ENCODE measurements at places on chromosomes 4 and X.

DNA sequence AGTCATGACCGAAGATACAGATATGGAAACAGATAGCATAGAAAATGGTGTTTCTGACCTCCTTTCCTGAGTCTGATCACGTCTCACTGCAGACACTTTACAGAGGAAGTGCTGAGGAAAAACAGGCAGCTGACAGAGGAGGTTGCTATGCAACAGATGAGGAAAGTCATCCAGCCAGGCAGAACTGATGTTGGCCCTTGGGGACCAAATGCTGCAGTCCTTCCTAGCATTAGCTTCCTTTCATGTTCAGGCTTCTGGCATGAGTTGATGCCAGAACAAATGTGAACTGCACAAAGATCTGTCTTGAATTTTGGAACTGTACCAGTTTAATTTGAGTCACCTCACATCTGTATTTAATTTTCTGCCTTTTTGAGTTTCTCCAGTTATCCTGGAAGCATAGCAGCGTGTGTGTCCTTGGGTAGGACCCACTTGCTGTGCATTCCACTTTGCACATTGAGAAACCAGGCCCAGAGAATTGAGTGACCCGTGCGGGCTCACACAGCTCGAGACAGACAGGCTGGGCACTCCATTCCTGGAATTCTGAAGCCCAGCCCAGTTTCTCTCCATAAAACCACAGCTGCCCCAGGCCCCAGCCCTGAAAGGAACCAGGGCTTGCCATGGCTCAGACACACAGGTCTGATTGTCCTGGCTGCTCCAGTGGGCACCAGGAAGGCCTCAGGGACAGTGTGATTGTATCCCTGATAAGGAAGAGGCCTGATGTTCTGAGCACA, 1.4 kb upstream of the MAGED1 start:
- no peak for DNase-seq

DNA sequence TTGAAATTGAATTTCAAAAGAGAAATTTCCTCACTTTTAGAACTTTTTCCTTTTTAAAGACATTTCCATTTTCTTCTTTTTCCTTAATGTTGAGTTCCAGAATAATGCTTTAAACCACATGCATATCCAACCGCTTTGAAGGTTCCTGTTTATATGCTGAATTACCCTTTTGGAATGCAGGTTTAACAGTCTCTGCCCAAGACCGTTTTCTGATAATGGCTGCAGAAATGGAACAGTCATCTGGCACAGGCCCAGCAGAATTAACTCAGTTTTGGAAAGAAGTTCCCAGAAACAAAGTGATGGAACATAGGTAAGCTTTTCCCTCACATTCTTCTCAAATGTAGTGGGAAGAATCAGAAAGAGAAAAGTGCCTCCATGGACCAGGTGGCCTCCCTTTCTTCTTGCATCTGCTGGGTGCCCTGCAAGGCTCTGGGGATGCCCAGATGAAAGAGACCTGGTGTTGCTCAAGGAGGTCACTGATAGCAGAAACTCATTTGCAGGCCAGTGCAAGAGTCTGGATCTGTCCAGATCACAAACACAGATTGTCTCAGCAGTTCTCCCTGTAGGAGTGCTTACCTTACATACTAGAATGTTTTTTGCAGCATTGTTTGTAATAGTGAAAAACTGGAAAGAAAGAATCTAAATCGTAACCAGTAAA, 42.9 kb downstream of the MOSPD2 start:
- DNase-seq: no peak

DNA sequence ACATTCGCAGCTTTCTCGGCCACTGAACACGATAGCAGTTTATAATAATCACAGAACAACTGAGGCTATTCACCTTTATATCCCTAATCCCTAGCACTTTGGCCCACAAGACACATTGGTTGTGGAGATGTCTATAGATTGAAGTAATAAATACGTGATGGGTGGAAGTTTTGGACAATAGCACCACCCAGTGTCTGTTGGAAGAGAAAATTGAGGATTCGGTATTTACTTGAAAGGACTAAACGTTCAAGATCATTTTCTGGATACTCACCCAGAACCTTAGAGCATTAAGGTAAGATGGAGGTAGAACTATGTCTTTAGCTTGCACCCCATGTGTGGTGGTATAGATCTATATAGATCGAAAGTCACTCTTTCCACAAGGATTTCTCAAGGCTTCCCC, 787 bp upstream of the TMSB15A start:
- DNase-seq: no peak

DNA sequence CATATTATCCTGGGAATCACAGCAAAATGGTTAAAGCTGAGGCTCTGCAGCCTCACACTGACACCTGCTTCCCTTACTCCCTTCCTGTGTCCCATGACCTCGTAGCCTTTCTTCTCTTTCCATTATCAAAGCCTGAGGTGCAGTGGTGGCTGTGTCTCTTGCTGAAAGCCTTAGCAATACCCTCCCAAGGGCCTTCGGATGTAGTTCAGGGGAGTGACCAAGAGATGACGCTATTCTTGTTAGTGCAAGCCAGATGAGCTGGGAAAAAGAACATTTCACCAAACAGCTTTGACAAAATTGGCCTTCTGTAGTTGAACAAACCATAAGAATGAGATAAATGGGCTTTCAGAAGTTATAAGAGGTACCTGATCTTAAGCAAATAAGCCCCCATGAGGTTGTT, 31.6 kb downstream of the SMIM10L2A start:
- no peak for DNase-seq

DNA sequence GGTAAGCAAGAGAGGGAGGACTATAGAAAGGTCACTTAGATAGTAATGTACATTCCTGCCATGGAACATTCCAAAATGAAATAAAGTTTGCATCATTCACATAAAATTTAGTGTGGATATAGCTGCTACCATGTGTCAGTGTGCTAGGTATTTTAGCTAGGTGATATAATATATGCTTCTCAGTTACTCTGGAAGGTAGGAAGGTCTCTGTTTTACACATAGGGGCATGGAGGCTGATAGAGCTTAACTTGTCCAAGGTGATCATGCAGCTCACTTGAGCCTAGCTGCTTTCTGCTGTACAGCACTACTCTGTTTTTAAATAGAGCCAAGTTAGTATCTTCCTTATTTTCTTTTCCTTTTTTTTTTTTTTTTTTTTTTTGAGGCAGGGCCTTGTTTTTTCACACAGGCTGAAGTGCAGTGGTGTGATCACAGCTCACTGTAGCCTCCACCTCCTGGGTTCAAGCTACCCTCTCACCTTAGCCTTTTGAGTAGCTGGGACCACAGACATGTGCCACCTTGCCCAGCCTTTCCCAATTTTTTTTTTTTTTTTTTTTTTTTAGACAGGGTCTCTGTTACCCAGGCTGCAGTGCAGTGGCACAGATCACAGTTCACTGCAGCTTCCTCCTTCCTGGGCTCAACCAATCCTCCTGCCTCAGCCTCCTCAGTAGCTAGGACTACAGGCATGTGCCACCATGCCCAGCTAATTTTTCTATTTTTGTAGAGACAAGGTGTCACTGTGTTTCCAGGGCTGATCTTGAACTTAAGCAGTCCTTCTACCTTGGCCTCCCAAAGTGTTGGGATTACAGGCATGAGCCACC, 10.4 kb downstream of the AFF1 start:
- DNase-seq: no peak

DNA sequence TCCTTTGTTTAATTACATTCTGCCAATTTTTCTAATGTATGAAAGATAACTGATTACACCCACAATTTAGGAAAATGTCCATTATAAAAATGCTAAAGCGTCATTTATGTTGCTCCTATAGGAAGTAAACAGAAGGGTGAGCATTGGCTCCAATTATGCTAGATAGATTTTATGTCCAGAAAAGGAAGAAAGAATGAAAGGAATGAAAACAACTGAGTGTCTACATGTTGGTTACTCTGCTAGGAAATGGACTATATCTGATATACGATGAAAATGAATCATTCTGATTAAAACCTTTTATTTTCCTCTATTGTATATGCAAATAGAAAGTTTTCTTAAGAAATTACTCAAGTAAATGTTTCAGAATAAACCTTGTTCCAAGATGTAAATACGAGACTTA, 1.6 kb downstream of the ENAM start:
- DNase-seq: no peak

- no peak for DNase-seq
These were observed 233.3 kb upstream of the EDNRA start for GRCh38 chr4:147247579-147247978.

- DNase-seq: no peak
These were observed 419.9 kb downstream of the SPRY1 start for GRCh38 chr4:123816462-123816861.

- DNase-seq: no peak
These were observed 165.4 kb upstream of the C1QTNF7 start for GRCh38 chr4:15262396-15262795.

DNA sequence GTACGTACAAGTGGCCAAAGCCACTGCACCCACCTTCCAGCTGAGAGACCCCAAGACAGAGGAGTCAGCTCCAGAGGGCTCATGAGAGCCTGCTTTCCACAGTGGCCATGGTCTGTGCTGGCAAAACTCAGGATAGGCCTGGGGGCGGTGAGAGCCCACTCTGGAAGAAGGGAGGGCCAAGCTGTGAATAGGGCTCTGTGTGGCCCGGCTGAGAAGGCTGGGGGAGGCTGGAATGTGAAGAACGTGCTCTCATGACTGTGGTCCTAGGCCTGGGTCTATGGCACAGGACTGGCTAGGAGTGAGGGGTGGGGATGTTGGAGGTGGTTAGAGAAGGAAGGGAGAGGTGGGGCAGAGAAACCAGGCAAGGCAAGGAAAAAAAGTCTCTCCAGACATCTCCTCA, 13.3 kb downstream of the STARD8 start:
- DNase-seq: no peak

GRCh38 chr4:137703195-137703594, 170.9 kb upstream of the PCDH18 start:
- DNase-seq: no peak

- DNase-seq: no peak
These were observed 1.8 kb downstream of the FRMPD4 start for GRCh38 chrX:12139934-12140611.

- DNase-seq: no peak
These were observed 202.1 kb downstream of the PTTG2 start for GRCh38 chr4:38162240-38162784.

GRCh38 chrX:13076176-13076961, 31.9 kb upstream of the FAM9C start:
- no peak for DNase-seq

DNA sequence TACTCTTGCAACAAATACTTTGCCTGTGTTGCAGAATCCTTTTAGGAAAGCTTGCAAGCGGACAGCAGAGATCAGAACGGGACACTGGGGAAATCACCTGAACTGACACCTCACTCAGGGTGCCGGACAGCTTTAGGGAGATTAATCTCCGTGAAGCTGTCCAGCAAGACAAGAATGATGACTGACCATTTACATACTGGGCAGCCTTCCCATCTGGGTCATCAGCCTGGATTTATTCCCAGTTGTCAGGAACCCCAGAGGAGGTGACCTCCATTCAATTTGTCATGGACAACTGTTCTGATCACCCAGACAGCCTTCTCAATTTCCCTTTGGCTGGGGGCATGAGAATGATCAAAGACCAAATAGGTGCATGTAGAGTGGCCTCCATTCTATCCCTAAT, 93.0 kb upstream of the EGFL6 start:
- no peak for DNase-seq

- DNase-seq: peak; percentile 3
These were observed 1.1 kb downstream of the KLHL15 start for GRCh38 chrX:24025741-24026403.

DNA sequence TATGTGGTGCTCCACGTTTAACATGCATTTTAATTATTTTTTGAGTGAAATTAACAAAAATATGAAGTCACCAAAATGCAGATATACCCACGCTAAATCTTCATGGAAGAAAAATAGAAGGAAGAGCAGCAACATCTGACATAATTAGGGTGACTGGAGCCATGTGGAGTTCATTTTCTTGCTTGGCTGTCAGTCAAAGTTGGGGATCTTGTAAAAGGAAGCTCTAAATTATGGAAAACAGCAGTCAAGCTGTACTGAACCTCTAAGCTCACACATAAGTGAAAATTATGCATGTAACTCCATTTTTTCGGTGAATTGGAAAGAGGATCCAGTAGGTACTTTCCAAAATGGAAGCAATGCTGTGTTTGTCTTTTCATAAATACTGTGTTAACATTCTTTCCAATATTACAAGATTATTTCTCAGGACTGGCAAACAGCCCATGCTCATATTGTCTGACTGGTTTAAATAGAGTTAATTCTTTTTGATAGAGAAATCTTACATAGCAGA, 9.7 kb upstream of the PDGFC start:
- no peak for DNase-seq

DNA sequence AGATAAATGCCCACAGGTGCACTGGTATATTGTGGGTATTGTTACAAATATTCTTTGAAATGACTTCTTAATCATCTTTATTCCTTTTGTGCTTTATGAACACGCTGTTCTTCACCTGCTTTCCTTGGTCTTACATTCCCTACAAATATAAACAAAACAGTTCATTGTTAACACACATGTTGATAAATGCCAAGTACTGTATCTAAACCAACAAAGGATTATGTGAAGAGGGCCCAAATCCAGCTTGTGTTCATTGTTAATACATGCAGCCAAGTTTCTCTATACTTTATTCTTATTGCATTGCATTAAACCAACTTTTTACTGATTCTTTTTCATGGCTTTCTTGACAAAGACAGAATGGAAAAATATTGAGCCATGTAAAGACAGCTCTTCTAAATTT, 42.8 kb downstream of the AREG start:
- DNase-seq: no peak

DNA sequence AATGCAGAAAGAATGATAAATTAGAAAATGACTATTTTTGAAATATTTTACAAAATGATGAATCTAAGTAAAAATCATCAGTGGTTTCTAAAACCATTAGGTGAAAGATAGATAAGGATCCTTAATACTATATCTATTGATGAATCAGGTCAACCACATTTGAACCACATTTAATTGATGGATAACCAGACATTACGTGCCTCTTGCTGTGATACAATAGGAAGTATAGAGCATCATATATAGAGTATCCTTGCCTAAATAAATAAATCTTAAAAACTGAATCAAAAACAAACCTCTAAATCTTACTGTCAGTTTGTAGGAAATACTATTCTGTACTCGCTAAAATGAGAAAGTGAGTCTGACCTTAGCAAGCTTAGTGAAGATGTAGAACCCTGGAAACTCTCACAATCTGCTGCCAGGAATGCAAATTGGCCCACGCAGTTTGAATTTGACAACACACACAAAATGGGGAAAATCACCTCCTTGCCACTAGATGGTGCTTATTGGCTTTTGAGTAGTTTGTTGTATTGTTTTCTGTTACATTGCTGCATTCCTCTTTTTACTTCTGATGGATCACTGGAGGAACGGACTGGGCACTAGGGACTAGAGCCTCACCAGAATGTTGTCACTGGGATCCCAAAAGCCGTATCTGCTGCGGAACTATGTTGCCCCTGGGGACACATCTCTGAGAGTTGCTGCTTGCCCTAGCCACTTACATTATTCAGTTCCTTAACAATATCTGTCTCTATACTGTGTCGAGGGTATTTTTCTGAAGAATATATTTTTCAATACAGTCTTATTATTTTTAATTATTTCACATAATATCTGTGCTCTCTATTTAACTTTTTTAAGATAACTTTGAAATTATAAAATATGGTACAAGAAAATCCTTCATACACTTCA, 25.4 kb upstream of the SLAIN2 start:
- peak; percentile 11 for DNase-seq

GRCh38 chr4:138696771-138697170, 318.8 kb upstream of the NOCT start:
- DNase-seq: no peak

GRCh38 chr4:13887010-13887409, 259.5 kb upstream of the BOD1L1 start:
- DNase-seq: no peak
